Kidney glomerular epithelial cell (primary cell): ENCODE measurements at places on chromosomes 11 and 22.

- DNase-seq, result peak; percentile 85
Measured at GRCh38 chr11:74397501-74398243, 561 bp downstream of the PGM2L1 start.

- DNase-seq, result no peak
Measured at GRCh38 chr11:12239396-12239795, 129.0 kb downstream of the MICAL2 start.

- no peak for DNase-seq
Measured at GRCh38 chr11:22037505-22037904, 155.4 kb upstream of the ANO5 start.

DNA sequence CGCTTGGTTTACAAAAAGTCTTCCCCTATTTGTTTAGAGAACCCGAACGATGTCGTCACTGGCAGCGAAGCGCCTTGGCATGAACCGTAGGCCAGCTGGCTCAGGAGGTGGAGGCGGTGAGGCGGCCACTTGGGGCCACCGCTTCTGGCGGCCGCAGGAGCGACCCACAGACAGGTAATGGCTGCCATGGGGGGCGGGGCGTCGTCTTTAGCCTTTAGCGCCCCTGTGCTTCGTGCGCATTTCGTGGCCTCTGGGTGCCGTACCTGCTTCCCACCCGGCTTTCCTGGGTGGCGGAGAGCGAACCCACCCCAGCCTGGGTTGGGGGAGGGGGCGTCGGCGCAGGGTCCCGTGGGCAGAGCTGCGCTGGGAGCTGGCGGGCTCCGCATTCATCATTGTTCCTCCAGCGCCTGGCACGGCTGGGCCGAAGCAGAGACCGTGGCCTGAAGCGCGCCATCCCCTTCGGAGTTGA lies 469 bp upstream of the OSBP2 start:
- peak; percentile 9 for DNase-seq

DNA sequence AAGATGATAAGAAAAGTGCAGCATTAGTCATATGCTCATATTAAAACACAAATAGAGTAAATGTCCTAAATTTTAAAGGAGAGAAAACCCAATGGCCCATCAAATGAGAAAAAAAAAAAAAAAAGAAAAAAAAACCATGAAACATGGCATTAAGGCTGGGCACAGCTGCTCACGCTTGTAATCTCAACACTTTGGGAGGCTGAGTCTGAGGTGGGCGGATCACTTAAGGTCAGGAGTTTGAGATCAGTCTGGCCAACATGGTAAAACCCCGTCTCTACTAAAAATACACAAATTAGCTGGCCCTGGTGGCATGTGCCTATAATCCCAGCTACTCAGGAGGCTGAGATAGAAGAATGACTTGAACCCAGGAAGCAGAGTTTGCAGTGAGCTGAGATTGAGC lies 515.5 kb upstream of the ANO3 start:
- DNase-seq, result no peak

GRCh38 chr11:92580908-92581307 lies 356.3 kb downstream of the FAT3 start:
- DNase-seq, result no peak

DNA sequence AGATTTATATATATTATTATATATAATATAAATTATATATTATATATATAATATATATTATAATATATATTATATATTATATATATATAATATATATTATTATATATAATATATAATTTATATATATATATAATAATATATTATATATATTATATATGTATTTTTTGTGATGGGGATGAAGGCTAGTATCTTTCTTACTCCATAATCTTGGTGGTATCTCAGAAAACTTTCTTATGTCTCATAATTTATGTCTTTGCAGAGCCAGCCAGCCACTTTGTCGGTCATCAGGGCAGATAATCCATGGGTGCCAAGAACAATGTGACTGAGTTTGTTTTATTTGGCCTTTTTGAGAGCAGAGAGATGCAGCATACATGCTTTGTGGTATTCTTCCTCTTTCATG lies at the start of gene OR4S1:
TSS of gene OR4S1 (plus strand) at position 301 of the 400 bp plus-strand sequence. CDS start at position 301, 0 bp downstream.
- no peak for DNase-seq

DNA sequence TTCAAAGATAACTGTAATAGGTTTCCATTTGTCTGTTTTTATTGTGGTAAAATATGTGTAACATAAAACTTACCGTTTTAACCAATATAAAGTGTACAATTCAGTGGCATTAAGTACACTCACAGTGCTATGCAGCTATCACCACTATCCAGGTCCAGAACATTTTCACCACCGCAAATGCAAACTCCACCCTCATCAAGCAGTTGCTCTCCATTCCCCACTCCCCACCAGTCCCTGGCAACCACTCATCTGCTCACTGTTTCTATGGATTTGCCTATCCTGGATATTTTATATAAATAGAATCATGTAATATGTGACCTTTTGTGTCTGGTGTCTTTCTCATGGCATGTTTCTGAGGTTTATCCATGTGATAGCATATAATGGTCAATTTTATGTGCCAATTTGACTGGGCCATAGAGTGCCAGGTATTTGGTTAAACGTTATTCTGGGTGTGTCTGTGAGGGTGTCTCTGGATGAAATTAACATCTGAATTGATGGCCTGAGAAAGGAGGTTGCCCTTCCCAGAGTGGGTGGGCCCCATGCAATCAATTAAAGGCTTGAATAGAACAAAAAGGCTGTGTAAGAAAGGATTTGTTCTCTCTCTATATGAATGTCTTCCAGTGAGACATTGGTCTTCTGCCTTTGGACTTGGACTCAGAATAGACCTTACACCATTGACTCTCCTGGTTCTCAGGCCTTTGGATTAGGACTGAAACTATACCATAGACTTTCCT lies 17.2 kb upstream of the SMCO4 start:
- no peak for DNase-seq

- DNase-seq, result no peak
Measured at GRCh38 chr22:28799606-28800307, 612 bp downstream of the XBP1 start.

DNA sequence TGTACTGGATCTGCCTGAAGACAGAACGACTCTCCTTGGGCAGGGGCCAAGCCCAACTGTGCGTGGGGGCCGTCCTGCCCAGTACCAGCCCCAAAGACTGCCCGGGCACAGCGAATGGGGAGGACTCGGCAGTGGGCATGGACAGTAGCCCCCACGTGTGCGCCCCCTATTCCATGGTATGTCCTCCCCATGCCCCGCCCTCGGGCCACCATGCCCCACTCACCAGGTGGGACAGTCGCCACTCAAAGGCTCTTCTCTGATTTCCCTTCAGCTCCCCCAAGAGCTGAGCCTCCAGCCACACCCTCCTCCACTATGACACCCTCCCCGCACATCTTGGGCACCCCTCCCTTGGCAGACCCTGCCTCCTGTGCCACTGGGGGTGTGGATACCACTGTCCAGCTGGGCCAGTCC lies 43.5 kb downstream of the GNB1L start:
- no peak for DNase-seq

- DNase-seq, result no peak
Measured at GRCh38 chr11:109363682-109364081, 58.3 kb upstream of the C11orf87 start.

GRCh38 chr11:129944696-129945095 lies 49.3 kb upstream of the NFRKB start:
- no peak for DNase-seq

DNA sequence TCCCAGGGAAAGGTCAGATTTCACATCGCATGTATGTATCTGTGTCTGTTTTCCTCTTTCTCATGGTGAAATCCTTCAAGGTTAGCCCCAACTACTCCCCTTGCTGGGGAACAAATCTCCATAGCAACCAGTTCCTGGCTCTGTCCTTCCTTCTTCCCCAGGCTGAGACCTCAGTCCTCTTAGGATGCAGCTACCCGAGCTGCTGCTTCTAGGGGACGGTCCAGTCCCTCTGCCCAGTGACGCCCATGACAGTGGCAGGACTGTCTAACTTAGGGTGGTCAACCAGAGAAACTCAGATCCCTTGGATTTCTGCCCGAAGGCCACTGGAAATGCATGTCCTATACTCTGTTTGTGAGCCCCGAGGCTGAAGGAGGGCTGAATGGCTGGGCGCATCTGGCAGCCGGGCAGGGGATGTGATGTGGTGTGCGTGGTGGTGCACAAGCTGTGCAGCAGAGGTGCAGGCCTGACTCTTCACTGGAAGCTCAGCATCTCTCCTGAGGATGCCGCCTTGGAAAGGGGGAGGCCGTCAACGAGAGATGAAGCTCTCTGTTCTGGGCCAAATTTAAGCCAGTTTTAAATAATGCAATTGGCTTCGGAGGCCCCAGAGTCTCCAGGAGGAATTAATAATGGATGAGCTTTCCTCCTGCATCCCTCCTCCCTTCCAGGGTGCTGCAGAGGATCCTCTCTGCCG lies 118.7 kb upstream of the B3GAT1 start:
- no peak for DNase-seq

DNA sequence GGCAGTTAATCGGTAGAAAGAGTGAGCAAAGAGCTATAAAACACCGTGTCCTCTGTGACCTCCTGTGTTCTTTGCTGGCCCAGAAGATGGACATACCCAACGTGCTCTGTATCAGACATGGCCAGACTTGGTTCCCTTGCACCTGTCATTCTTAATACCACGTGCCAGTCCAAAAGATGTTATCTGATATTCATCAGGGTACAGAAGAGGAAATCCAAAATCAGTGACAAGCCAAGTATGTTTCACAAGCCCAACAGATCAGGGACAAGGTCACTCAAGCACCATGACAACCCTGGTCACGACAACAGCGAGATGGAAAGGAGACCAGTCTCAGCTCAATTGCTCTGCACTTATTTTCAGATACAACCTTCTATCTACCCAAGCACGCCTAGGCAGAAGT lies 3.4 kb downstream of the LRP4 start:
- no peak for DNase-seq
